Left hindlimb (tissue), 1 donor: ENCODE measurements at places on chromosomes 13 and 19.
A peak's percentile ranks its signal among the peaks of the same experiment; 100 is the strongest.

- no peak for DNase-seq
Measured at GRCh38 chr13:75145927-75146326, 336.0 kb downstream of the TBC1D4 start.

GRCh38 chr13:72221276-72221962 lies 354.4 kb upstream of the DACH1 start:
- DNase-seq = no peak

- no peak for DNase-seq
Measured at GRCh38 chr19:28066161-28066560, 1146.8 kb downstream of the UQCRFS1 start.

GRCh38 chr13:83765796-83766195 lies 116.5 kb downstream of the SLITRK1 start:
- DNase-seq = no peak

DNA sequence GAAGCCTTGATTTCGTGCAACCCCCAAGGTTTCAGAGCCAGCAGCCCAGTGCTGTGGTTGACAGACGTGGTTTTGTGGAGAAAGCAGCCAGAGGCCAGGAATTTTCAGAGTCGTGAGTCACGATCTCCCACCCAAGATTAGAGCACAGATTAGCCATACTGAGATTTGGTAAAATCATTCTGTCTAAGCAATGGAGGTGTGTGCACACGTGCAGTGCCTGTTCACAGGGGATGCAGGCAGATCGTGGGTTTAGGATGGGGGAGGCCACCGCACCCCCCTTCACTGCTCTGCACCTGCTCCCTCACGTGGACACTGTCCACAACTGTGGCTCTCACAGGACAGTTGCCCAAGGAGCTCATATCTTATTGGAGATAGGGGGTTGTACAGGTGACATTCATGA lies 46.6 kb upstream of the GPR183 start:
- DNase-seq = no peak

GRCh38 chr19:1577929-1578618 lies 9.9 kb upstream of the MEX3D start:
- no peak for DNase-seq

GRCh38 chr13:65500481-65500880 lies 1729.7 kb downstream of the PCDH9 start:
- no peak for DNase-seq

- no peak for DNase-seq
Measured at GRCh38 chr13:75170311-75170710, 311.7 kb downstream of the TBC1D4 start.

DNA sequence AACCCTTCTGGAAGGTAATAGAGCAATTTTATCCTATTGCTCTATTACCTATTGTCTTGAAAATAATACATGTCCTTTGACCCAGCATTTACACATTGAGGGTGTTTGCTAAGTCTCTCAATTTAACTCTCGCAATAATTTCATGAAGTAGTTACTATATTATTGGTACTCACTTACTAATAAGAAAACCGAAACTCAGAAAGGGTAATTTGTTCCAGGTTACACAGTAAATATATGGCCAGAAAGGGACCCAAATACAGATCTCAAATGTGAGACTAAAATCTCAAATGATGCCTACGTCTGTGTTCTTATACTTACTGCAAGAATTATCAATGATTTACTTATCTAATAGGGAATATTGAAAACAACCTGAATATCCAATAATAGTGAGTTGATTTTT lies 29.7 kb upstream of the FAM216B start:
- DNase-seq = no peak

GRCh38 chr13:113963376-113963775 lies 10.5 kb downstream of the C13orf46 start:
- DNase-seq = no peak

DNA sequence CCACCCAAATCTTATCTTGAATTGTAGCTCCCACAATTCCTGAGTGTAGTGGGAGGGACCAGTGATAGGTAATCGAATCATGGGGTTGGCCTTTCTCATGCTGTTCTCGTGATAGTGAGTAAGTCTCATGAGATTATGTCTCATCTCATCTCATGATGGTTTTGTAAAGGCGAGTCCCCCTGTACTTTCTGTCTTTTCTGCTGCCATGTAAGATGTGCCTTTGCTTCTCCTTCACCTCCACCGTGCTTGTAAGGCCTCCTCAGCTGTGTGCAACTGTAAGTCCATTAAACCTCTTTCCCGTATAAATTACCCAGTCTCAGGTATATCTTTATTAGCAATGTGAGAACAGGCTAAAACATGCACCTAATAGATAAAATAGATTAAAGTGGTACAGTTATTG lies 756.4 kb upstream of the SLITRK5 start:
- DNase-seq = no peak

DNA sequence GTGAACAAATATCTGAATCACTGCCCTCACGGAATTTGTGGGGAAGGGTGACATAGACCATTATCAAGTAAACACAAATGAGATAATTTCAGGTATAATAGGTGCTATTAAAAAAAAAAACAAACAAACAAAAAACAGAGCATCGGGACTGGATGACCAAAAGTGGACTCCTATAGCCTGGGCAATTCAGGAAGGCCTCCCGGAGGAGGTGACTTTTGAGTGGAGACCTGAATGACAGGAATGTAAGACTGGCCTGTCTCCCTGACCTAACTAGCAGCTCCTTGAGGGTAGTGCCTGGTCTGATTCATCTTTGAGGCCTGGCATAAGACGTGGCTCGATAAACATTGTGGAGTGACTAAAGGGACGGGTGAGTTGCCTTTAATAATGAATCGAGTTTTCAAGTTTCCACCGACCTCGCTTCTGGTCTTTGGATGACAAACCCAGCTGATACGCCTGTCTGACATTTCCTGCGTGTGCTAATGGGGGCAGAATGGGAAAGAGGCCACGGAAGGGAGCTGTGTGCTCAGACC lies 6.8 kb downstream of the KLK10 start:
- DNase-seq = no peak

DNA sequence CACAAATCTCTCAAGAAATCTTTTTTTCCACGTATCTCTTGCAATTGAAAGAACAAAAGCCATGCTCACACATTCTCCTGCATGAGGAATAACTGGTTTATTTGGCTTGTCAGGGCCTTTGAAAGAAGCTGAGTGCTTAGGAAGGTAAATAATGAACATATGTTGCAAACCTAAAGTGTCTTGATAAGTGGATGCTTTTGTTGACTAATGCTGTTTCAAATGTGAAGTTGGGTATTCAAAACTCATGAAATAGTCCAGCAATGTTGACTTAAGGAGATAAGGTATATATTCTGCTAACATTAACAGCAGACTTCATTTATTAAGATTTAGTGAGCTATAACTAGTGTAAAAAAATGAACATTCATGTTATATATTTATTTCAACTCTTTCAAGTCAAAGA lies 1792.7 kb upstream of the MIR17HG start:
- no peak for DNase-seq

GRCh38 chr13:27708325-27708724 lies 84.0 kb upstream of the GSX1 start:
- no peak for DNase-seq

DNA sequence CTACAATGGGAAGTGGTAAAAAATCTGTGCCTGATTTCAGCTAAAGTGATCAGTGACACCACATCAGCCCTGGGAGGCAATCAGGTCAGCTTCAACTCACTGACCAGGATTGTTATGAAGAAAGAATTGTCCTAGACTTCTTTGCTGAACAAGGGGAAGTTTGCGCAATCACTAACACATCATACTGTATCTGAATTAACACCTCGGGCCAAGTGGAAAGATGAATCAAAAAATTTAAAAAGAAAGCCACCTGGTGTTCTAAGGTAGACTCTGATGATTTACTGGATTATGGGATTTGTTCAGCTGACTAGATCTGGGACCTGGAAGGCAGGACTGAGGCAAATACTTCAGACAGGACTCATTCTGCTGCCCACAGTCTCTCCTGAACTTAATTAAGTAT lies 161.8 kb downstream of the DIAPH3 start:
- no peak for DNase-seq

- DNase-seq = peak; percentile 86
Measured at GRCh38 chr19:49114630-49115363, 627 bp downstream of the LIN7B start.
